ENCODE measurements at places on chromosomes 11 and 22.

GRCh38 chr22:37401401-37402183, 25.7 kb downstream of the ELFN2 start:
- no peak for DNase-seq

- no peak for DNase-seq
These were observed 99.4 kb upstream of the PITPNB start for GRCh38 chr22:28018461-28018927.

- no peak for DNase-seq
These were observed 26.9 kb upstream of the CAT start for GRCh38 chr11:34411791-34412190.

GRCh38 chr11:114058026-114058706, 1.3 kb upstream of the ZBTB16 start:
- DNase-seq: no peak

GRCh38 chr22:36886016-36886415, 25.2 kb downstream of the NCF4 start:
- no peak for DNase-seq

DNA sequence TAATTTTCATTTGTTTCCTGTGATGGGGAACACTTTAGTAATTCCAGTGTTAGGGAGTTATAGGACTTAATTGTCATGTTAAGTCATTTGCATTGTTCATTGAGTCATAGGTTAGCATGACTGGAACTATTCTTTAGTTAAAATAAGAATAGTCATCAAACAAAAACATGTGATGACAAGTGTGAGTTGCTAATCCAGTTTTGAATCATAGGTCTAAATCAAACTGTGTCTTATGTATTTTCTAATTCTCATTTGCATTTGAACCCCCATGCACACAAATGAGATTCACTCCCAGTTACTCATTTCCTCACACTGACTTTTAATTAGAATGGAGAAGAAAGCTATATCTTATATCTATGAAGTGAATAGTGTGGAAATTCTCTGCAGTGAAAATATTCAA, 405.6 kb downstream of the LRRC4C start:
- no peak for DNase-seq

- DNase-seq: no peak
These were observed 39.4 kb upstream of the DDI1 start for GRCh38 chr11:103997082-103997481.

DNA sequence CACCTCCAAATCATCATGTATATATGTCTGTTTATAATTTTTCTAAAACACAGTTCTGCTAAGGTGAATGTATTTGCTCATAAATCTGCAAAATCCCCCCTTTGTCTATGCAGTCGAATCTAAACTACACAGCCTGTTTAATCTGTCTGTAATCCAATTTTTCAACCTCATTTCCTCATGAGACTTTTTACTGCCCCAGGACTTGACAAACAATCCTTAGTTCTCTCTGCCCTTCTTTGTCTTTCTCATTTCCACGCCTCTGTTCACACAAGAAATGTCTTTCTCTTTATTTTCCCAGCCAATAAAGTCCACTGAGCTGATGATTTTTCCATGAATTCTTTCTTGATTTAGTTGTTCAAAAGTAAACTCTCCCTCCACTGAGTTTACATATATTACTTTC, 1154.3 kb downstream of the FAM181B start:
- no peak for DNase-seq

GRCh38 chr11:79663017-79663416, 222.2 kb upstream of the TENM4 start:
- DNase-seq: no peak

GRCh38 chr11:93143186-93143585, 54.6 kb downstream of the SLC36A4 start:
- no peak for DNase-seq

DNA sequence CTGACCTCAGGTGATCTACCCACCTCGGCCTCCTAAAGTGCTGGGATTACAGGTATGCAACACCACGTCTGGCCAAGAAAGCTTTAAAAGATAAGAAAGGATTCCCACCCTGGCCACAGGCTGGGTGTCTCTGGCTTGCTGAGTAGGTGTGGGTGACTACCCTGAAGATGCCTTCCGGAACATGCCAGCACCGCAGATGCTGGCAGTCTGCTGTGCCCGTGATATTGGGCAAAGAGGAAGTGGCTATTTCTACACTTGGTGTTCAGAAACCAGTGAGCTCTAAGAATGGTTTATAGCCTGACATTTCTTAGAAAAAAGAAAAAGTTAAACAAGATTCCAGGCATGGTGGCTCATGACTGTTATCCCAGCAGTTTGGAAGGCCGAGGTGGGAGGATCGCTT, 6.1 kb downstream of the MRPL11 start:
- no peak for DNase-seq

- no peak for DNase-seq
These were observed 101.4 kb upstream of the NECTIN1 start for GRCh38 chr11:119830400-119830799.

GRCh38 chr11:107446822-107447431, 10.7 kb downstream of the CWF19L2 start:
- DNase-seq: no peak

- no peak for DNase-seq
These were observed 14.7 kb downstream of the DEPDC5 start for GRCh38 chr22:31768422-31769059.

DNA sequence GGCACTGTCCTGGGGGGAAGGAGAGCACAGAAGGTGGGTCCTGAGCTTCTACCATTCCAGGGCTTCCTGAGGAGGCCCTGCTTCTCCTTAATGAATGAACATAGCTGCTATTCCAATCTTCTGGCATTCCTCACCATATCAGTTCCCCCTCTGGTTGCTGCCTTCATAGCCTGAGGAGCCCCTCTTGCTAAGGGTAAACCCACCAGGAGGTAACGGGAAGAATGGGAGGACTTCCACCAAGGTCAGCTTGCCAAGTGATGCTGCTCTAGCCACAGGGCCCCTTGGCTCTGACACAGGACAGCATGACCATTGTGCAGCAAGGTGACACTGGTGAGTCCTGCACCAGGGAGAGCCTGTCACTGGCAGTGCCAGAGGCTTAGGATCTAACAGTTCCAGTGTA, 1022.5 kb downstream of the TBC1D22A start:
- no peak for DNase-seq

DNA sequence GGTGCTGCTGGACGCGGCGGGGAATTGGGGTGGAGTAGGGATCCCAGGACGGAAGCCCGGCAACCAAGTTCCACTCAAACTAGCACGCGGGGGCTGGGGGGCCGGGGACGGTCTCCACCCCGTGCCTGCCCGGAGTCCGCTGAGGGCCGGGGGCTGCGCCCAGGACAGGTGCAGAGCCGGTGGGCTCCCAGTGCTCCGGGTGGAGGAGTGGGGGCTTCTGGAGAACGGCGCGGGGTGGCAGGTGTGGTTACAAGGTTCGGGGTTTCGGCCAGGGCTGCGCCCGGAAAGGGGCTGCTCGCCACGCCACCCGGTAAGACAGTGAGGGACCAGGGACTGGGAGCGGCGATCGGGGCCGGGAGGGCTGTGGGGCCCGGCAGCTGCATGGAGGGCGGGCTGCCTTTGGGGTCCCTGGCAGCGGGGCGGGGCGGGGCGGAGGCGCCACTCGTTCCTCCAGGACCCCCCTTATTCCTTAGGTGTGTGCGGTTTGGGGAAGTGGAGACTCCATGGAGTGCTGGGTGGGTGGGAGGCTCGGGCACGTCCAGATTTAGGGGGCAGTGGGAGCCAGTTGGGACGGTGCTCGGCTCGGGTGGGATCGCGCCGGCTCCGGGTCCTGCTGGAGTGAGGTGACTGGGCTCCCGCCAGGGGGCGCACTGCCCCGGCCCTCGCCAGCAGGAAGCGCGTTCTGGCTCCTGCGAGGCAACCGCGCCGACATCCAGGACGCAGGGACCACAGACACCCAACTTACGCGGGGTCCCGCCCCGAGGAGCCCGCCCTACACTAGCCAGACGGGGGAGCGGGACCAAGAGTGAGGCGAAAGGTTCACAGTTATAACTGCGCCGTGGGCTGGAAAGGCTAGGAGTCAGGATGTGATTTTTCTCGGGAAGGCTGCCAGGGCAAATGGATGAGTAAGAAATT, 868 bp downstream of the TSPAN18 start:
- DNase-seq: peak; percentile 76

DNA sequence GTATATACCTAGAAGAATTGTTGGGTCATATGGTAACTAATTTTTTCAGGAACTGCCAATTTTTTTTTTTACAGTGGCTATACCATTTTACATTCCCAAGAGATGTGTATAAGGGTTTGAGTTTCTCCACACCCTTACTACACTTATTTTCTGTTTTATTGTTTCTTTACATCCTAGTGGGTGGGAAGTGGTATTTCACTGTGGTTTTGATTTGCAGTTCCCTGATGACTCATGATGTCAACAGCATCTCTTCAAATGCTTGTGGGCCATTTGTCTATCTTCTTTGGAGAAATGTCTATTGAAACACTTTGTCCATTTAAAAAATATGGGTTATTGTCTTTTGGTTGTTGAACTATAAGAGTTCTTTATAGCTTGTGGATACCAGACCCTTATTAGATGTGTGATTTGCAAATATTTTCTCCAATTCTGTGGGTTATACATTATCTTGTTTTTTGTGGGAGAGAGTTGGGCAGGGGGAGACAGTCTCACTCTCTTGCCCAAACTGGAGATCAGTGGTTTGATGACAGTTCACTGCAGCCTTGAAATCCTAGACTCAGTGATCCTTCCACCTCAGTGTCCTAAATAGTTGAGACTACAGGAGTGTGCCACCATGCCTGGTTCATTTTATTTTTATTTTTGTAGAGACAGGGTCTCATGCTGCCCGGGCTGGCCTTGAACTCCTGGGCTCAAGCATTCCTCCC, 30.3 kb upstream of the PISD start:
- DNase-seq: no peak

GRCh38 chr11:76747915-76748860, 35.0 kb upstream of the TSKU start:
- DNase-seq: no peak

DNA sequence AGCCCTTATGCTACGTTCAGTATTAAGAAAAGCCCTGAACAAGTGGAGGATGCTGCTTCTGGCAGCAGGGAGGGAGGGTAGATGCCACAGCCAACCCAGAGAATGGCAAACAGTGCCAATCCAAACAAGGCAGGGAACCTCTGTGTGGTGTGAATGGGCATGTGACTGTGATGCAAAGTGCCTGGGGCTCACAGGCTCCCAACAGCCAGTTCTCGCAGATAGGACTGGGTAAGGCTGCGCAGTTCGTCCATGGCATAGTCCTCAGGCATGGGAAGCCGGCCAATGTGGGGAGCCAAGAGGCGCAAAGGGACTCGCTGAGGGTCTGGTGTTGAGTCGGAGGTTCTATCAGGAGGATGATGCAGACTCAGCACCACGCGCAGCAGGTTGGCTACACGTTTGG, 4.8 kb upstream of the CHRNA10 start:
- DNase-seq: no peak

GRCh38 chr11:5600374-5600851, 4.0 kb downstream of the TRIM6 start:
- DNase-seq: peak; percentile 64

DNA sequence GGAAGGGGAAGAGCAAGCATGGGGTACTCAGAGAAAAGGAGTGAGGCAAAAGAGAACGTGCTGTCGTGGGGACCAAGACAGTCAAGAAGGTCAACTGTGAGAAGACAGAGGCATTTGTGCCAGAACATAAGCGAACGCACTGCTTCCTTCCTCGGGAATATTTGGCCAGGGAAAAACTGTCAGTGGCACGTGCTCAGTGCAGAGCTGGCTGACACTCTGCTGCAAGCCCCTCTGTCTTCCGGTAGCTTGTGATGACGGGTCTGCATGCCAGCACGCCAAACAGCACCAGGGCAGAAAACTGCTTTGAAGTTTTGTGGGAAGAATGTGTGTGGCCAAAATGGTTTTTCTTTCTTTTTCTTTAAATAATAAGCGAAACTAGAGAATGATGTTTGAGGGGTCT, 60.6 kb downstream of the SMCO4 start:
- DNase-seq: no peak

DNA sequence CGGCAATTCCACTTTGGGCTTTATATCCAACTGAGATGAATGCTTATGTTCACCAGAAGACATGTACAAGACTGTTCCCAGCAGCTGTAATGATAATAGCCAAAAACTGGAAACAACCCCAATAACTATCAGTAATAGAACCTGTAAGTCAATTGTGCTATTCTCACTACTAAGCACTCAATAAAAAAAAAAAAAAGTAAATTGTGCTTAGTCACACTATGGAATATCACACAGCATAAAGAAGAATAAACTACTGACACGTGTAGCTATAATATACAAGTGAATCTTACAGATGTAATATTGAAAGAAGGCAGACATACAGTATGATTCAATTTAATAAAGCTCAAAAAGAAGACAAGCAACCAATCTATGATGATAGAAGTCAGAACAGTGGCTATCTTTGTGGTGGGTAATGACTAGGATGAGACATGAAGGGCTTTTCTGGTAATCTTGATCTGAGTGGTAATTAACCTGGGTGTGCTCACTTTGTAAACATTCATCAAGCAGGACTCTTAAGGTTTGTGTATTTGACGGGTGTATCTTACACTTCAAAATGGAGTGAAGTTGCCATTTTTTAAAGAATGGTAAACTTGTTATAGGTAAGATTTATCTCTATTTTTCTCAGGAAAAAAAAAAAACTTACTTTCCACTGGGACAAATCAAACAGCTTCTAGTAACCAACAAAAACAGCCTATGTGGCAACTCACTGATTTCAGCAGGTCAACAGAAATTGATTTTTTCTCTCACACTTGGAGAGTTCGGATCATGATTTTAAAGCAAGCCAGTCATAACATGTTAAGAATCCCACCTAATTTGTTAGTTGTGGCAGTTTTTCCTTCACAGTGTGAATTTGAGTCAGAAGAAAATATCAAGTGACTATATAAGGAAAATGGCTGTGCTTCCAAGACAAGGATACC, 84.2 kb downstream of the CCDC83 start:
- no peak for DNase-seq

DNA sequence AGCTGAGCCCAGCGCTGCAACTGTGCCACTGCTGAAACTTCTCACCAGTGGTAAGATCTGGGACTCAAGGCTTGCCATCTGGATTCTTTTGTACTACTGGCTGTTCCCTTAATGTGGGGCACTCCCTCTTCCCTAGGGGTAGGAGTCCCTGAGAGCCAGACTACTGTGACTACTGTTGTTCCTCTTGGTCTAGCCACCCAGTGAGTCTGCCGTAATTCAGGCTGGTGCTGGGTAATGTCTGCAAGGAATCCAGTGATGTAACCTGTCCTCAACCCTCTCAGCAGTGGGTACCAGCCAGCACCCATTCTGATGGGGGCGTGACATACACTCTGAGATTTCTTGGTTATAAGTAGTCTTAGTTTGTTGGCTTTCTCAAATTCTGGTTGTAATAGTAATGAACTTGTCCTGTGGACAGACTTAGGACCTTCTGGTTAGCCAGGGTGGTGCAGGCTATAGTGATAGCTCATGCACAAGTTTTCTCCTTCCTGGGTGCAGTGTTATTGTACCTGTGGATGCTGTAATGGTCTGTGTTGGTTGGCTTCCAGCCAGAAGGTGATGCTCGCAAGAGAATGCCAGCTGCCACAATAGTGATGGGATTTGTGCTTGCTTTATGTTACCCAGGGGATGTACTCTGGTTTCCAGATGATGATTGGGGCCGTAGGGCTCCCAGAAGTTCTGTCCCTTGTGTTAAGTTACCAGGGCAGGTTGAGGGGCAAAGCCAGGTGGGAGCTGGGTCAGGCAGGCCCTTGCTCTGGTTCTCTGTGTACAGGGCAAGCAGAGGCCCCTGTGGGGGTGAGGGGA, 65.5 kb downstream of the ARHGAP42 start:
- no peak for DNase-seq

- peak; percentile 52 for DNase-seq
These were observed 8.6 kb upstream of the POLDIP3 start for GRCh38 chr22:42623301-42623751.

Data from CD4-positive, alpha-beta T cell treated with Interferon gamma for 1 hour (primary cell).